ENCODE measurements at places on chromosomes 4 and X.

DNA sequence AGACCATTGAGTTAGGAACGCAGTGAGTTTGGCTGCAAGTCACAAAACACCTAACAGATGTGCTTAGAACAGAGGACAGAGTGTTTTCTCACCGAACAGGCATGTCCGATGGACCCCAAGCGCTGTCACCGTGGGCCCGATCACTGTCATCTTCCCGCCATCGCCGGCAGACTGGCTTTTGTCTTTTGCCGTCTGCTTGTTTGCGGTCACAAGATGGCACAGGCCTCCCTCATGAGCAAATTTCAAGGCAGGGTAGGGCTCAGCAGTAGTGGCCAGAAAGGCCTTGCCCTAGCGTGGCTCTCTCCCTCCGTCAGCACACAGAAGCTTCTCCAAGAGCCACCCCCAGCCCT, 21.4 kb upstream of the MRFAP1 start:
- DNase-seq, result no peak

GRCh38 chr4:106775636-106776035, 260.5 kb downstream of the DKK2 start:
- no peak for DNase-seq

DNA sequence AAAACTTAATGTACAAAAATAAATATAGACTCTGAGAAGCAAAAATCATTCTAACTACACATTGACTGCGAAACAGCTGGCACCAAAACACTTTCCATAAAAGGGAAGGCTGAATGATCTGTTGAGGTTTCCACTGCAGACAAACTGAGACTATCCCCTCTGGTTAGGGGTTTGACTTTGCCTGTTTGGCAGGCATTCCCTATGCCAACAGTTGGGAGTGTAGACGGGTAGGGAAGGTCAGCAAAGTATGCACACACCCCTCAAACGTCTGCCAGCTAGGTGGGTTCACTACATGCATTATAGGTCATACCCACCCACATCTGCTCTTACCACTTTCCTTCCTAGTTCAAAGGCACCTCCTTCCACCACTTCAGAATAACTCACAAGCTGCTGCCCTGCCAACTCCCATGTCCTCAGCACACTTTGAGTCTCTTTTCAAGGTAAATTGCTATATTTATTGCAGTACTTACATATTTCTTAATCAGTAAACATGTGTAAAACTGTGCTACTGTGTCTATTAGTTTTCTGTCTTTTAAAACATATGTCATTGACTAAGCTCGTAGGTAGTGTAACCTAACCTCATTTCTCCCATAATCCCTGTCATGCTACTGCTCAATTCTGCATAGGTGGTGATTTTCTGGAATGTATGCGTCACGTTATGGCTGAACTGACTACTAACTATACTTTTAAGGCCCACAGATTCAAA, 12.4 kb downstream of the CTSO start:
- no peak for DNase-seq

- peak; percentile 17 for DNase-seq
Measured at GRCh38 chrX:103503163-103503852, 16.0 kb downstream of the RAB40A start.
